Caki2 (cell line): ENCODE measurements at places on chromosomes 11 and 22. TPM values are rescaled to one million over a fixed set of nuclear protein-coding genes. Genes with fewer than 3 reads are reported as not detected.

Gene PANX3
- total RNA-seq: not detected in 2 replicates

Gene FJX1
- total RNA-seq: 25.7 and 36.8 TPM in 2 replicates

Gene C11orf54
- total RNA-seq: 9.1 and 12.6 TPM in 2 replicates

Gene INPP5J
- 0.91 and 1.2 TPM in 2 replicates for total RNA-seq

Gene UBASH3B
- total RNA-seq: 29.4 and 31.6 TPM in 2 replicates

Gene C11orf86
- not detected in 2 replicates for total RNA-seq

DNA sequence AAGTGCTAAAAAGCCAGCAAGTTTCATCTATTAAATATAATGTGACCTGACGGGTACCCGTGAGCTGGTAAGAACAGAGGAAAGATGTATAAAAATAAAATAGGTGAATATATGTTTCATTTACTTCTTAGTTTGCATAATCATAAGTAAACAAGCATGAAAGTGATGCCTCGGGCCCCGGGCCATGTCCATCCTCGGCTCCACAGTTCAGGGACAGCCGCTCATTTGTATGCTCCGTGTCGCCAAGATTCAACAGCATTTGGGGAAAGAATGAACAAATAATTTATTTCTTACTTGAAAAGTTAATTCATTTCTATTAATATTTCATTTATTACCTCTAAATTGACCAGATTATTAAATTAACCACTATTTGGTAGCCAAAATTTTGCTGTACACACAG is 251.8 kb downstream of the NTM start:
- no peak for DNase-seq

DNA sequence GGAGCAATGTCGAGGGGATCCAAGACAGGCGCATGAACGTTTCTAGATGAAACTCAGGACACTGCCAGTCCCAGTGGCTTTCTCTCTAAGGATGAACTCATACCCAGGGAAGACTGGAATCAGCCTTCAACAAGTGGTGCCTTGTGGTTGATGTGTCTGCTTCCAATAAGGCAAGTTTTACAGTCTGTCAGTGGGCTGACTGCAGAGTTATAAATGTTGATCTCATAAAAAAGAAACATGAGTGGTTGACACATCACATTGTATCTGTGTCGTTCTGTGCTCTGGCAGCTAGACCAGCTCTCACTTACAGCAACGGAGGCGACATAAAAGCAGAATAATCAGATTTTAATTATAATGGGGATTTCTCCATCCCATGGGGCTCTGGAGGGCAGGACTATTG is 96.7 kb downstream of the SNX19 start:
- no peak for DNase-seq

DNA sequence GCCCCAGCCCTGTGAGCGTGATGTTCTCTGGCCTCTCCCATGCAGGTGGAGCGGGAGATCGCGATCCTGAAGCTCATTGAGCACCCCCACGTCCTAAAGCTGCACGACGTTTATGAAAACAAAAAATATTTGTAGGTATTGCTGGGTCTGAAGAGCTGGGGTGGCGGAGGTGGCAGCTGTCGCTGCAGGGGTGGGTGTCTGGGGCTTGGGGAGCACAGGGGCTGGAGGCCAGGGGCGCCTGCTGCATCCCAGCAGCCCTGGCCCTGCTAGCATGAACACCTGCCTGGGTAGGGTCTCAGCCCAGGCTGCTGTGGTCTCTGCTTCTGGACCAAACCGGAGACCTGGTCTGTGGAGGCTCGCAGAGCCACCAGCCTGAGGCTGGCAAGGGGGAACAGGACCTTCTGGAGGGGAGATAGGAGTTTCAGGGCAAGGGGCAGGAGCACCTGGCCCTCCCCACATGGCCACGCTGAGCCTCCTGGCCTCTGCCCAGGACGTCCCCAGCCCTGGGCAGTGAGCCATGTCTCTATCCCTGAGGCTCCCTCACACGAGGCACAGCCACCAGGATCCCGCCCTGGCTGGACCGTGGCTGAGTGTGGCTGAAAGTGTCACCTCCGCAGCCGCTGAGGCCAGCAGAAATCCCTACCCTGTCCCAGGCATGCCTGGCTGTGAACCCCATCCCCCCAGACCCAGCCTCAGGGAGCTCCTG is 48.2 kb downstream of the MOB2 start:
- no peak for DNase-seq

DNA sequence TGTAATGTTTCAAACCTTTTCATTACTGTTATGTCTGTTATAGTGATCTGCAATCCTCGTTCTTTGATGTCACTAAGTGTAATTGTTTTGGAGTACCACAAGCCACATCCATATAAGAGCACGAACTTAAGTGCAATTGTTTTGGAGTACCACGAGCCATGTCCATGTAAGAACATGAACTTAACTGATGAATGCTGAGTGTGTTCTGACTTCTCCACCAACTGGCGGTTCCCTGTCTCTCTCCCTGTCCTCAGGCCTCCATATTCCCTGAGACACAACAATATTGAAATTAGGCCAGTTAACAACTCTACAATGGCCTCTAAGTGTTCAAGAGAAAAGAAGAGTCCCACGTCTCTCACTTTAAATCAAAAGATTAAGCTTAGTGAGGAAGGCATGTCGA is 23.5 kb downstream of the TESMIN start:
- no peak for DNase-seq

DNA sequence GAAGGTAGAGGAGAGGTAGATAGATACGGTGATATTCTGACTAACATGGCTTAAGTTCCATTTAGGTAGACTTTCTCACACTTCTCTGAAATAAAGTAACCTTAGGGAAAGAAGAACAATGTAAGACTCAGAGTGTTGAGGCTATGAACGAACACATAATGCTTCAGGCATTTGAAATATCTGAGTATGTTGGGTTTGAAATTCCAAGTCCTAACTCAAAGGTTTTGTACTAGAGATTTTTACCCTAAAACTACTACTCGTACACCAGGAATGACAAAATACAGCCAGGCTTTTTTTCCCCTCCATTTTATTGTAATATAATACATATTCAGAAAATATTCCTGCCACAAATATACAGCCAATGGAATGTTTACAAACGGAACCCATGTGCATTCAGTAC is 592.6 kb downstream of the ETS1 start:
- no peak for DNase-seq
